ENCODE measurements at places on chromosomes 1 and 21.
A peak's percentile ranks its signal among the peaks of the same experiment; 100 is the strongest.

GRCh38 chr1:76279101-76279748, 204.7 kb downstream of the ST6GALNAC3 start:
- no peak for DNase-seq

DNA sequence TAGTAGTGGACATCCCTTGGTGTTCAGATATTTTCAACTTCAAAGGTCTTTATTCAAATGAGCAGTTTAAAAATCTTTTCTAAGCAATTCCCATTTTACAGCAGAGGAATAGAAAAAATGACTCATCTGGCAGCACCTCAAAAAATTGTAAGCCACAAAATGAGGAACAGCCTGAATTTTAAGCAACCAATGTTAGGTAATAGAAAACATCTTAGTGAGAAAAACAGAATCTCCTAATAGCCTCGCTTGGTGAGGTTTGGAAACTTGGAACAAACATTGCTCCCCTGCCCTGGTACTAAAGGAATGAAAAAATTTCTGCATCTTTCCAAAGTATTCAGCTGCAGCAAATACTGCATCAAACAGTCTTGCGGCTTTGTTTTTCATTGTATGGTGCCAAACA, 264.4 kb downstream of the NTNG1 start:
- no peak for DNase-seq

DNA sequence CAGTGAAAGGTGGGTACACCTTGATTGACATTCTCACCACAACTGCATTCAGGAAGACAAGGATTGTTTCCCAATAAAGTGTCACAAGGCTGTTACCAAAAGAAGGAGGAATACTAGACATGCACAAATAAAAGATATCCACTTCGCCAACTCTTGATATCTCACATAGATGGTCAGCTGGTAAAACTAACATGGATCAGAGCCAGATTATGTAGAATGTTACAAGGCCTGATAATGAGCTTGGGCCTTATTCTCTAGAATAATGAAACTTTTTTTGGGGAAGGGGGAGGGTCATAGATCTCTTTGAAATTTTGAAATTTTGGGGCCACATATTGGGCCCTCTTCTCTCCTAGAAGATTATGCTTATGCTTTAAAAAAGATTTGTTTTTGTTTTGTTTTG, 24.9 kb downstream of the RAP1A start:
- DNase-seq, result no peak

GRCh38 chr1:67677930-67678329, 7.1 kb upstream of the GADD45A start:
- DNase-seq, result peak; percentile 82

DNA sequence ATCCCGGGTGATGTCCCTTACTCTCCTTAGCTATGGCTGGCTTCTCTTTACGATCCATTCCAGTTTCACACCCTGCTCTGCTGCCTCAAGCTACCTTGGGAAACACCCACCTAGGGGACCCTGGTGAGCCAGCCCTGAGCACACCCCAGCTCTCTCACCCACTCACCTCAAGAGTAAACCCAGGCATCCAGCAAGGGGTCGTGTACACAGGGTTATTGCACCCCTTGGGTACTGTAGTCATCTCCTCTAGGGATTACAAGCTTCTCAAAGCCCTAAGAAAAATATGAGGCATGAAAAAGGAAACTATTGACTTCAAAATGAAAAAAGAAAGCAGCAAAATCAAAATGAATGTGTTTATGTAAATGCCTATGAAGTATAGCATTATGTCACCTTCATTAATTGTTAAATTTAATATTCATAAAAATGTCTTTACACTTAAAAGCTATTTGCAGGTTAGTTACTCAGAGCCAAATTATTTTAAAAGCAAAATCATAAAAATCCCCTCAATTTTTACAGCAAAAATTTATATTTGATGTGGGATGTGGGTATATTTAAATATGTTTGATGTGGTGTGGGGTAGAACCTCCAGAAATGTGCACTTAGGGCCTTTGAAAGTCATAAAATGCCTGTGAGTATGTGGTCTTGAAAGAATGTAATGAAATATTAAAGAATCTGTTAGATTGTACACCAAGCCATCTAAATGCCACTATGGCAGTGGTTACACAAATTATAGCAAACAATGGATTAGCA, 190.3 kb downstream of the C1orf94 start:
- no peak for DNase-seq

GRCh38 chr1:201480231-201481003, 11.4 kb upstream of the PHLDA3 start:
- DNase-seq, result peak; percentile 95

DNA sequence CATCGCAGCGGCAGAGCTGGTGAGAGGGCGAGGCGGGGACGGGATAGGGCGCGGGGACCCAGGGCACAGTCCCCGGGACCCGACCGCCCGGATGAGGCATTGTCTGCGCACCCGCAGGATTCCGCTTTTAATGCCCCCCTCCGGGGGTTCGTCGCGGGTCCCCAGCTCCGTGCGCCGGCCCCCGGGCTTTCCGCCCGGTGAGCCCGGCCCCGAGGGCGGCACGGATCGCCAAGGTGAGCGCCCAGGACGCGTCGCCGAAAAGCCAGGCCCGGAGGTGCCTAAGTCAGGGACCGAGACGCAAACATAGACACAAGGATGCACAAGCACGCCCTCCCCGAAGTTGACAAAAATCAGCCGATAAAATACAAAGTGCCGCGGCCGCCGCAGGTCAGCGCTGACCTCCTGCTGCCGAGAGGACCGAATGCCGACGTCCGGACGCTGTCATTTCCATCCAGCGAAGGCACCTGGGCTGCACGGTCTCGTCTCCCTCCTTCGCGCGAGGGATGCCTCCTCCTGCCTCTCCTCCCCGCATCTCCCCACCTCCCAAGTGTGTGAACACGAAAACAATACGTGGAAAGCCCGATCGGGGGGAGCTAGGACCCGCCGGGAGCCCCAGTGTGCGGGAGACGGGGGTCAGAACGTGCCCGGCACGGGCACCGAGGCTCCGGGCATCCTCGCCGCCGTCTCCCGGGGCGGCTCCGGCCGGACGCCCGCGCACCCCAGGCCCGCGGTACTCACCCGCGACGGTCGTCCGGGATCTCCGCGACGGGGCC, 101.1 kb upstream of the SOD1 start:
- DNase-seq, result peak; percentile 74

DNA sequence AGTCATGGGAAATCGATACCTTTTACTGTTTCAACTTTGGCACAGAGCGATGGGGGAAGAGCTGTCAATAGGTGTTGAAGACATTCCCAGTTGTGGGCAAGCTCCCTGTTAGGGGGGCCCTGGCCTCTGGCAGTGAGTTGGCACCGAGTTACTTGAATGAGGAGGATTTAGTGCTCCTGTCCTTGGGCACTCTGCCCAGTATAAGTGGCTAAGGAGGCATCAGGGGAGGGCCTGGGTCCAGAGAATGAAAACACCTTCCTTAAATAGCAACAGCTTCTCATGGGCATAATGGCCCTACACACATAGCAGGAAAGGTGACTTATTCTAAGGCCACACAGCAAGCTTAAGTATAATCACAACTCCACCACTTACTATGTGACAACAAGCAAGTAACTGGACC, 664.4 kb downstream of the PTPRU start:
- no peak for DNase-seq

- no peak for DNase-seq
Measured at GRCh38 chr21:44024887-44025353, 12.8 kb downstream of the TRAPPC10 start.

GRCh38 chr1:5752746-5753548, 239.3 kb downstream of the NPHP4 start:
- DNase-seq, result no peak

GRCh38 chr1:198622001-198622400, 16.8 kb upstream of the PTPRC start:
- DNase-seq, result no peak

DNA sequence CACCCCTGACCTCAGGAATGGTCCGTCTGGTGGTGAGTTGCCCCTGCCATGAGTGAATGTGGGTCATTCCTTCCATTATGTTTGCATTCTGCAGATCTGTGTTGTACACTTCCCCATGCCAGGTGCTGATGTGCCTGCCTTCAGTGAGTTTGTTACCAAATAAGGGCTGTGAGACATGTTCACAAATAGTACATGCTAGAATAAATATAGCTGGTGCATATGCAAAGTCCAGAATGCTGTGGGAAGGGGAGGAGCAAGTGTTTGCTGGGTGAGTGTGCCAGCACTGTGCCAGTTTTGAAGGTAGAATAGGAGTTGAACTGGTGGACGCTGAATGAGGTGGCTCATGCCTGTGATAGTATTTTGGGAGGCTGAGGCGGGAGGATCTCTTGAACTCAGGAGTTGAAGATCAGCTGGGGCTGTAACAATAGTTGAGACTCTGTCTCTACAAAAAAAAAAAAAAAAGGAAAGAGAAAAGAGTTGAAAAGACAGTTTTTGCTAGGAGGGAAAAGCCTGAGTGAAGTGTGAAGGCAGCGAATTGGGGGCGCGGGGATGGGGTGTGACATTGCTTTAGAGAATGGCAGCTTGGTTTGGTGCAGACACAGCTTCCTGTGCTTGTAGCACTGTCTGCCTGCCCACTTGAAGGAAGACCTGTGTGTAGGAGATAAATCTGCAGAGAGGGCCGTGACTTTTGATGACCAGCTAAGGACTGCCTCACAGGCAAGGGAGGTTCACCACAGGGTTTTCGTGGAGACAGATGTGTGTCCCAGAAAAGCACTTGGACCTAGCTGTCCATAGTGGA, 61.1 kb downstream of the LGR6 start:
- no peak for DNase-seq

- peak; percentile 87 for DNase-seq
Measured at GRCh38 chr1:32142446-32143301, 34.8 kb downstream of the KPNA6 start.

- DNase-seq, result no peak
Measured at GRCh38 chr21:28991861-28992525, 684 bp downstream of the LTN1 start.

DNA sequence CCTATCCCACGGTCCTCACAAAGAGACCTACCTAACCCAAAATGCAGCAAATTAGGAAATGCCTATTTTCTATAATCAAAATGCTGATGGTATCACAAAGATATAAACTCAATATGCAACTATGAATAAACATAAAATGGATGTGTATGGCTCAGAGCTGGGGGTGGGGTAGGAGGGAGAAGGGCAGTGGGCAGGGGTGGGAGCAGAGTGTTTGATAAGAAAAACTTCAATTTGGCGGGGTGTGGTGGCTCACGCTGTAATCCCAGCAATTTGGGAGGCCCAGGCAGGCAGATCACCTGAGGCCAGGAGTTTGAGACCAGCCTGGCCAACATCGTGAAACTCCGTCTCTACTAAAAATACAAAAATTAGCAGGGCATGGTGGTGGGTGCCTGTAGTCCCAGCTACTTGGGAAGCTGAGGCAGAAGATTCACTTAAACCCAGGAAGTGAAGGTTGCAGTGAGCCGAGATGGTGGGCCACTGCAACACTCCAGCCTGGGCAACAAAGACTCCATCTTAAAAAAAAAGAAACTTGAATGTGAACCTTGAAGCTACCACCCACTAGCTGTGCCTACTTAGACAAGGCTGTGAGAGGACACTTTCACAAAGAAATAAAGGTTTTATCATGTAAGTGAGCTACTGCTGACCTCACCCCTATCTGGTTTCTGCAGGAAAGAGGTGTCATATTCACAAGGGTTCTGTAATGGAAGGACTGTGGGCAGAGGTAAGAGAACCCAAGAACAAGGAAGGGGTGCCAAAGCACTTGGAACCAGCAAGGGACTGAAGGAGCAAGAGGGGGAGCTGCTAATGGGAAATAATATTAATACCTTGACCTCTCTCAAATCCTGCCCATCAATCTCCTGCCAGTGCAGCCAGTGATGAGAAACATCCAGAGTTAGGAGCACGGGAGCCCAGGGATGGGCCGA, 53.0 kb downstream of the HLCS start:
- DNase-seq, result no peak

- no peak for DNase-seq
Measured at GRCh38 chr1:63775418-63776127, 1.8 kb downstream of the ROR1 start.

- DNase-seq, result no peak
Measured at GRCh38 chr1:224058303-224058702, 55.6 kb upstream of the FBXO28 start.

- DNase-seq, result peak; percentile 14
Measured at GRCh38 chr21:33063907-33064622, 5.9 kb upstream of the OLIG1 start.

GRCh38 chr1:41559331-41559730, 74.8 kb upstream of the EDN2 start:
- no peak for DNase-seq

- no peak for DNase-seq
Measured at GRCh38 chr1:93033029-93033428, 46.1 kb upstream of the MTF2 start.

DNA sequence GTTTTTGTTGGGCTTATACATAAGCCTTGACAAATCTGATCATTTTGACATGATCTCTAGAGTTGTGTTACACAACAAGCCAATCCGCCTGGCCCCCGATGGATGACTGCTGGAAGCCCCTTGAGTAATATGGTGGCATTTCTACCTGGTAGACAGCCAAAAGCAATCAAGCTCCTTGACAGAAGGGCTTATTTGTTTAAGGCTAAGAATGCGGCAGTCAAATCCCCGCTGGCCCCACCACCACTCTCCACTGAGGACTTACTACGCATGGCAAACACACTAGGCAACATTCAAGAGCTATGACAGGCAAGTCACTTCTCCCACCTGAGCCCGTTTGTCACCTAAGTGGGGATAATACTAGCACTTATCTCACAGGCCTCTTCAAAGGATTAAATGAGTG, 33.4 kb upstream of the C1orf198 start:
- DNase-seq, result no peak

DNA sequence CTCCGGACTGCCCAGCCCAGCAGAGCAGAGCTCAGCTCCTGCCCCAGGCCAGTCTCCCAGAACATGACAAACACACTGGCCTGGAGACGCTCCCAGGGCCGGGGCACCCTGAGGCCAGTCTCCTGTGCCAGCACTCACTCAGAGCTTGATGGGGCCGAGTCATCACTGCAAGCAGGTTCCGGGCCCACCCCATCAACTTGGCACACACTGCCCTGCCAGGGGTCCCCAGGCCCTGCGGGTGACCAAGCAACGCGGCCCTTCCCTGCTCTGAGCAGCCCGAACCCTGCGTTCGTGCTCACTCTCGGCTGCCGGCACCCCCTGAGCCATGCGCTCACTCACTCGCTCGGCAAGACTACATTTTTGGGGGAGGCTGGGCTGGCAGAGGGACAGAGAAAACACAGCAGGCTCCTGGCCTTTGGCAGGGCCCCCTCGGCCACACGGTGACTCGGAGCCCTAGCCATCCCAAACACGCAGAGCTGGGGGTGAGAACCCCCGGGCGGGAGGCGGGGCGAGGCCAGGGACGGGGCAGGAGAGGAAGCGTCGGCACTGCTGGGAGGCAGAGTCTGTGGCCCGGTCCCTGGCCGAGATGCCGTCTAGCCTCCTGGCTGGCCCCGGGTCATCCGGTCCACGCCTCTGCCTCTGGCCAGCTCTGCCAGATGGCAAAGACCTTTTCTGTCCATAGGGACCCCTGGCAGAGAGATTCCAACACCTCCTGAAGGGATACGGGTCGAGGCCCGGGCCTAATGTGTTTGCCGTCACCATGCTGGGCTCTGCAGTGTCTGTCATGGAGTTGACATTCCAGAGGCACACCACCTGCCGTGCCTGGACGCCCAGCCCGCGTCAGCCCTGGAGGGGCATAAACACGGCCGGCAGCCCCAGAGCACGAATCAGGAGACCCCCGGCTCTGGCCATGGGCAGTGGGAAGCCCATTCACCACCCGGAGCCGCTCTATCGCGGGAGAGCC, 68.0 kb downstream of the MEGF6 start:
- DNase-seq, result no peak
